RPMI7951 (cell line): ENCODE measurements at places on chromosomes 4 and X. TPM values are rescaled to one million over a fixed set of nuclear protein-coding genes. Genes with fewer than 3 reads are reported as not detected.

Gene HPSE
- total RNA-seq: 0.48 and 0.59 TPM in 2 replicates

DNA sequence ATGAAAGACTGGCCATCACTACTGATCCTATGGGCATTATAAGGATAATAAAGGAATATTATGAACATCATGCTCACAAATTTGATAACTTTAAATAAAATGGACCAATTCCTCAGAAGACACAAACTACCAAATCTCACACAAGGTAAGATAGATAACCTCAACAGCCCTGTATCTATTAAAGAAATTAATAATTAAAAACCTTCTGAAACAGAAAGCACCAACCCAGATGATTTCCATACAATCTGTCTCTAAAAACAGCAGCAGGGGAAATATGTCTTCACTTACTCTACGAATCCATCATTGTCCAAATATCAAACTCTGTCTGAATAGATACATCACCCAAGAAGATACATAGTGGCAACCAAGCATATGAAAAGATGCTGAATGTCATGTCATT lies 55.2 kb downstream of the LCORL start:
- no peak for DNase-seq

- DNase-seq: no peak
These were observed 28.2 kb downstream of the WDR1 start for GRCh38 chr4:10088135-10089010.

DNA sequence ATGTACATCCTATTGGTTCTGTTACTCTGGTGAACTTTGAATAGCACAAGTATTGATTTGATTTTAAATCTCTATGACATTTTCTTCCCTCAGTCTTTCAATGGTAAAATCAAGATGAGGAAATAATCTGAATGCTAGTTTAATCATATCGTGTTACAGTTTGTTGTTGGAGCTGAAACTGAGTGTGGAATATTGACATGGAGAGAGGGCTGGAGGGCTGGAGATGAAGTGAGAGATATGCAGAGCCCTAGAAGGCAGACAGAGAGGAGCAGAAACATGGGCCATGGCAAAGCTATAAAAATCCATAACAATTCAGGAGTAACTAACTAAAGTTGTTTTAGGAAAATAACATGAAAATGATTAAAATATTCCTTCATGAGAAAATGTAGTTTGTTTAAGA lies 141.1 kb downstream of the BANK1 start:
- no peak for DNase-seq
